ENCODE measurements at places on chromosomes 5 and 9.

DNA sequence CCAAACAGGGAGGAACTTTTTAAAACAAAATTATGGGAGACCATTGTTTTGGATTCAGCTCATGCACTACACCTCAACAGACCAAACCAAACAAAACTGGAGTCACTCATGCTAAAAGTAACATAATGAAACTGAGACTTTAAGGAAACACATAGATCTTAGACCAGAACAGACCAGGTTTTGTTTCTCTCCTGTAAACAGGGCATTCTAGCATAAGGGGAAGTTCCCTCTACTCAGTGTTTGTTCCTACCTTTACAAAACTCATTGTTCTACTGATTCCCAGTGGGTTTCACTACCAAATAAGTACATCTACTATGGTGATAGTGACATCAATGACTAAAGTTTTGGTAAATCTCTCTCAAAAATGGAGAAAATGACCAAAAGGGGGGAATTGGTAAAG, 1103.6 kb upstream of the EDIL3 start:
- no peak for DNase-seq

DNA sequence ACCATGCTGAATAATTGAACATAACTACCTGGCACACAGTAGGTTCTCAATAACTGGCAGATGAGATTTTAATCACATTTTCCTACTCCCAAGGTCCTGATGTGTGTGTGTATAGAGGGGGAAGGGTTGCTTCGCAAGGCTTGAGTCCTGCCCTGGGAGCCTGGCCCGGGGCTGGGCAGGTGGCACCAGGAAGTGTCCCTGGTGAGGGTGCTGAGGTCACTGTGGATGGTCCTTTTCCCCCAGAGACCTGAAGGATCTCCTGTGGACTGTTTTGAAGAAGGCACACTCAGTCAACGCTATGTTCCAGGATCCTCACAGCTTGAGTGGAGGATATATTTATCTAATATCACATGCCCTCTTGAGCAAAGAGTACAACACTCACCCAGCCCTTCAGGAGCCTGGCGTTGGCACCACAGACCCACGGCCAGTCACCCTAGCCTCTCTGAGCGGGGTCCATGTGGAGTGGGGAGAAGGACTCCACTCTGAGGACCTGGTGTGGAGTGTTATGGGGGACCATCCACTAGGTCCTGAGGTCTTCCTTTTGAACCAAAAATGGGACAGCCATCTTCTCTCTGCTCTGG, 177.8 kb downstream of the GABBR2 start:
- no peak for DNase-seq

DNA sequence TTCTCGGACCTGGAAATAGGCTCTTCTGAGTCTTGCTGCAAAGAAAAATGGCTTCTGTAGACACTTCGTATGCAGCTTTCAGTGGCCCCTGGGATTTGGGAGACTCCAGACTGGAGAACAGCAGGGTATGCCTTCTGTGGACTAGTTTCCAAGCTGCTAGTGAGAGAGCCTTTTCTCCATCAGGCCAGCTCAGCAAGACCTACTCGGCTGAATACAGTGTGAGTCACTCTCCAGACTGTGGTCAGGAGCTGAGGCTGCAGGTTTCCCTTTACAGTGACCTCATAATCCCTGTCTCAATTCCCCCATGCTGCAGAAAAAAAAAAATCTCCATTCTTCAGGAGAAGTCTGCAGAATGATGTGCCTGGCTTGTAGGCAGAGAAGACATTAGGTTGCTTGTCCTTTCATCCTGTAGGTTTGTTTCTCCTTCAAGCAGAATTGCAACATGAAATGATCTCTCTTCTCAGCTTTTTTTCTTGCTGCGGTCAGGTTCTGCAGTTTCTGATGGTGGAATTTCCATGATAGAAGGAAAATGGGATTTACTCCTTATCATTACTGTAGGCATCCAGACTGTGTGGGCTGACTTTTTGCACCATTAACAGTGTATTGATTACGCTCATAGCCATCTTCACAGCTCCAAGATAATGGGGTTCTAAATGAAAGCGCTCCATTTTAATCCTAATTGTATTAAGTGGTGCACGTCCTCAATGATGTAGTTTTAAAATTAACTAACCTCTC, 78.3 kb upstream of the TNFSF8 start:
- no peak for DNase-seq

- peak; percentile 58 for DNase-seq
Observed at GRCh38 chr5:39503155-39503554, 78.4 kb upstream of the DAB2 start.

DNA sequence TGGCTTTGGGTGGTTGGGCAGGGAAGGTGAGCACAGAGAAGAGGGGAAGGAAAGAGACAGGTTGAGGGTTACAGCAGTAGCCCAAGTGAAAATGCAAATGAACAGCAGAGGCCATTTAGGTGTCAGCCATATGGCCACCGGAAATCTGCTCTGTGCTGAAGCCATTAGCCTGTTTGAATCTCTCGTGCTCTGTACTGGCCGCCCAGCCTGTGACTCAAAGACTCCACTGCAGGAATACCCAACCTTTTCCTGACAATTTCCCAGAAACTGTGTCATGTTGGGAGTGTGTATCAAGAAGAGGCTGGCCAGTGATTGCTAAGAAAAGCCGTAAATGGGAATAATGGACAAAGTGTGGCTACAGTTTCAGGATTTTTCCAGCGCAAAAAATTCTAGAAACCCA, 35.9 kb upstream of the RAI14 start:
- no peak for DNase-seq

DNA sequence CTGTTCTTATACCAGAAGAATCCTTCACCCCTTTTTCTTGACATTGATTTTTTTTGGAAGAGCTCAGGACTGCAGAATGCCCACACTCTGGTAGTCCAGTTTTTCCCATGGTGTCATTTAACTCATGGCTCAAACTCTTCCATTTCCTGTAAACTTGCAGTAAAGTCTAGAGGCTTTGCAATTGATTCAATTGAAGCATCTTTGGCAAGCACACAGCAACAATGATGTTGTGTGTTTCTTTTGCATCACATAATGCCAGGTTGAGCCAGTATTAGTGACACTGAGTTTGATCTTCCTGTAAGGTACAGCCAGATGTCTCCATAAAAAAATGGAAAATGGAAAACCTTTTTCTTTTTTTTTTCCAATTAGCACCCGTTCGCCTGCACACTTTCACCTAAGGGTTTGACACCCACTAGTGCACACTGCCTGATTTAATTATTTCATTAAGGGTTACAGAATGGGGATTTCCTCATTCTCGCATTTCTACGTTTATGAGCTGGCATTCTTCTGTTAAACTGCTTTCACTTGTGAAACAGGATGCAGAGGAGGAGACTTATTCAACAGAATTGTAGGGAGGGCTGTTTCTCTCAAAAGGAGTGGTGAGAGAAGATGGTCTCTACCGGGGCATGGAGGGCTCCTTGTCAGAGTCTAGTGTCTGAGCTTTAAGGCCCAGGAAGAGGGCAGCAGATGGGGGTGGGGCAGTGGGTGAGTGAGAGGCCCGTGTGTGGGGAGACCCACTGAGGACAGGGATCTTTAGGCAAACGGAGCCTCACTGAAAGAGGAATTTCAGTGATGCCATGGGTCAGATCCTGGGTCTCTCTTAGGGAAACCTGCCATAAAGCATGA, 2.2 kb upstream of the S1PR3 start:
- DNase-seq: peak; percentile 81

GRCh38 chr9:33103501-33104281, 27.2 kb upstream of the SMU1 start:
- peak; percentile 82 for DNase-seq

GRCh38 chr9:71681708-71682272, 86.5 kb downstream of the CEMIP2 start:
- DNase-seq: no peak

DNA sequence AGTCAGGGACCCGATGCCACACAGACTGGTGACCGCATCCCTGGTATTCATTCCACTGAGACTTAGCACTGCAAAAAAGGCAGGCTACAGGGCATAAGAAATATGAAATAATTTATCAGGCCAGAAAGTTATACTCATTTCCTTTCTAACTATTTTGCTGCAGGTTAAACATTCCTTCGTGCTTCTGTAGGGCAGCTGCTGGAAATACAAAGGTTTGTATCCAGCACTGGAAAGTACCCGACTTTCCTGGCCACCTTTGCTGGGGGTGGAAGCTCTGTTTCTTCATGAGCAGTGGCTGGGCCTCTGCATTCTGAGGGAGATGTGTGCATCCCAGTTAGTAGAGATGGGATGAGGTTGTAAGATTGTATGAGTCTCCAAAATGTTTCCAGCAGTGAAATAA, 478.6 kb upstream of the WWC1 start:
- DNase-seq: no peak

- DNase-seq: no peak
Observed at GRCh38 chr5:59321642-59322041, 571.9 kb downstream of the PDE4D start.

- no peak for DNase-seq
Observed at GRCh38 chr9:24351973-24352372, 193.7 kb downstream of the IZUMO3 start.

All from lower leg skin (tissue), 4 donors.